ENCODE measurements at places on chromosomes 12 and 14.

- no peak for DNase-seq
These were observed 71.0 kb downstream of the DAD1 start for GRCh38 chr14:22518073-22518472.

DNA sequence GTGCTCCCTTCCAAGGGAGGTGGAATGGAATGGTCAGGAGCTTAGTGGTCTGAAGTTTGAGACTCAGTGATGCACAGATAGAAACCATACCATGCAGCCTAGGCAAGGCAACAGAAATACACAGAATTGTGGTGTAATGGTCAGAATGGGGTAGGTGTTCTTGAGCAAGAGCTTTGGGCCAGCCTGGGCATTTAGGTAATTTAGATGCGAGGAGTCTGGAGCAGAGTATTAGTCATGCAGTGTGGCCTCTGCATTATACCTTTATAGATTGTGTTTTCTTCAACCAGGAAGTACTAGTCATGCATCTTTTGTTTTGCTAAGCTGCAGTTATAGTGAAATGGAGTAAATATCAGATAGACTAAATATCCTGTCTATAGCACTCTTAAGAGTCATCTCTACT lies 118.3 kb downstream of the DAAM1 start:
- no peak for DNase-seq

- DNase-seq = peak; percentile 77
These were observed at the start of gene TMEM30B for GRCh38 chr14:61281186-61281947. TSS of gene TMEM30B (minus strand) at chr14:61281338. CDS start at chr14:61281147, 191 bp downstream.

DNA sequence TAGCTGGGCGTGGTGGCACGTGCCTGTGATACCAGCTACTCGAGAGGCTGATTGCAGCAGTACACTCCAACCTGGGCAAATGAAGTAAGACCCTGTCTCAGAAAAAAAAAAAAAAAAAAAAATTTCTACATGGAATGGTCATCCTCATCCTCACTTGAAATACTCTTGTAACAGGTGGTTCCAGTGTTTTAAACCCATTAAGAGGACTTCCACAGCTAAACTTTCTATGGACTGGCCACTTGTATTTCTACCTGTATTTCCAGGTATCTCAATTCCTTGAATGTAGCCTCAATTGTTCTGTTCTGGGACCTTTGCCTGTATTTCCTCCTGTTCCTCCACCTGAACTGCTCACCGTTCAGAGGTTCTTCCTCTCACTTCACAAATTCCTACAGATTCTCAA lies 11.8 kb upstream of the PHLDA1 start:
- no peak for DNase-seq

DNA sequence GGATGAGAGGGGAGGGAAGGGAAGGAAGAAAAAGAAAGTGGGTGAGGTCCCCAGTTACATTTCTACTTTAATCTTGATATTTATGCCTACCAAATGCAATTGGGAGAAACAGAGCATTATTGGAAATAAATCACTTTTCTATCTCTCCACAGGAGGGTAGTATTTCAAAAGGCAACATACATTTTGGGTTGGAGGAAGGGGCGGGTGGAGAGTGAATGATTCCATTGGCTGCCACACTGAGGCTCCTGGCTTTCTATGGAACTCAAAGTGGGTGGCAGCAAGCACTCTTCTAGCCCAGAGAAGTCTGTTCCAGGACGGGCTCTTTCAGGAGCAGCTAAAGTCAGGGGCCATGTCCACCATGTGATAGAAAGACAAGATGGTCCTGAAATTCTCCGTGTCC lies 441.3 kb downstream of the DAD1 start:
- no peak for DNase-seq

- DNase-seq = no peak
These were observed 3.5 kb upstream of the PTPN6 start for GRCh38 chr12:6947615-6948014.

- DNase-seq = no peak
These were observed 180.6 kb downstream of the AACS start for GRCh38 chr12:125245581-125246557.

DNA sequence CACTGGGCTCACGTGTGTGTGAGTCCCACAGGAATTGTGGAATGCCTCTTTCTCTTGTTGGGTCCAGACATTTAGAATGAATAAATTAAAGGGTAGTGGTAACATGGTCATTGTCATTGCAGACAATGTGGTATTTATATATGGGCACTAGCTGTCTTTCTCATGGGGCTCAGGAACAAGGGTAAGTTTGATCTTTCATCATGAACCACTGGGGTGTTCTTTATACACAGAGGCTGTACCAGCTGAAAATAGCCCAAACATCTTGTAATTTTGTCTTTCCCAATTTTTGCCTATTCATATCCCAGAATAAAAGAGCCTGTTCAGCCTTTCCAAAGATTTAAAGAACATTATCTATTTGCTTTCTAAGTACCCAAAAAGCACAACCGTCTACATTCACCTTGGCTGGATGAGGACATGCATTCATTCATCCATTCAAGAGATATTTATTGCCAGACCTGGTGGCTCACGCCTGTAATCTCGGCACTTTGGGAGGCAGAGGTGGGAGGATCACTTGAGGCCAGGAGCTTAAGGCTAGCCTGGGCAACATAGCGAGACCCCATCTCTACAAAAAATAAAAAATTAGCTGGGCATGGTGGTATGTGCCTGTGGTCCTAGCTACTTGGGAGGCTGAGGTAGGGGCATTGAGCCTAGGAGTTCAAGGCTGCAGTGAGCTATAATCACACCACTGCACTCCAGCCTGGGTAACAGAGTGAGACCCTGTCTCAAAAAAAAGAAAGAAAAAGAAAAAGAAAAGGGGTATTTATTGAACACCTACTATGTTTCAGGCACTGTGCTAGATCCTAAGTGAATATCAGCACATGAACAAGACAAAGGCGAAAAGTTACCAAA lies 4.4 kb upstream of the FOS start:
- no peak for DNase-seq

- DNase-seq = peak; percentile 21
These were observed 47.3 kb upstream of the TMED10 start for GRCh38 chr14:75223664-75224154.

- no peak for DNase-seq
These were observed 112.6 kb downstream of the KCNC2 start for GRCh38 chr12:75097003-75097402.

DNA sequence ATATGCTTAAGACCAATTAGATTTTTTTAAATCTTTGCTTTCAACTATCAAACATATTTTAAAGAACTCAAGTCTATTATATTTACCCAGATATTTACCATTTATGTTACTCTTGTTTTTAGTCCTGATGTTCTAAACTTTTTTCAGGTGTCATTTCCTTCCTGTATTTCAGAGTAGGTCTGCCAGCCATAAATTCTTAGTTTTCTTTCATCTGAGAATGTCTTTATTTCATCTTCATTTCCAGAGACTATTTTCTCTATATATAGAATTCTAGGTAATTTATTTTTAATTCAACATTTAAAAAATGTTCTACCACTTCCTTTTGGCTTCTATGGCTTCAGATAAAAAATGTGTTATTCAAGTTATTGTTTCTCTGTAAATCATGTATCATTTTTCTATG lies 218.2 kb upstream of the AMIGO2 start:
- no peak for DNase-seq

GRCh38 chr12:49863946-49864797 lies 21.3 kb upstream of the BCDIN3D start:
- no peak for DNase-seq

DNA sequence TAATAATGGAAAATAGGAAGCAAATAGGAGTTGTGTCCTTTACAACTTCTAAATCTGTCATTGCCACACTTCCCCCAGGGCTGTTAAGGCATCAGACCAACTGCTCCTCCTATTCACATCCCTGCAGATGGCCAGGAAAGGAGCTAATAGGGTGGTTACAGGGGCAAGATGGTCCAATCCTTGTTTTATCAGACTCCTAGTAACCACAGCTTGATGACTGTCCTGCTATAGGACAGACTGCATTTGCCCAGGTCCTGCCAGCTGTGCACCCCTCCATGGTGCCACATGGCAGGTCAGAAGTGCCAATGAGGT lies 10.9 kb upstream of the KRT2 start:
- no peak for DNase-seq

- no peak for DNase-seq
These were observed 13.9 kb upstream of the EGLN3 start for GRCh38 chr14:33964599-33965317.

- peak; percentile 79 for DNase-seq
These were observed 449 bp upstream of the LTBP2 start for GRCh38 chr14:74612350-74613021.

- no peak for DNase-seq
These were observed 52.9 kb downstream of the SETD3 start for GRCh38 chr14:99427632-99428300.

GRCh38 chr12:42336286-42336685 lies 10.3 kb downstream of the PPHLN1 start:
- DNase-seq = no peak

DNA sequence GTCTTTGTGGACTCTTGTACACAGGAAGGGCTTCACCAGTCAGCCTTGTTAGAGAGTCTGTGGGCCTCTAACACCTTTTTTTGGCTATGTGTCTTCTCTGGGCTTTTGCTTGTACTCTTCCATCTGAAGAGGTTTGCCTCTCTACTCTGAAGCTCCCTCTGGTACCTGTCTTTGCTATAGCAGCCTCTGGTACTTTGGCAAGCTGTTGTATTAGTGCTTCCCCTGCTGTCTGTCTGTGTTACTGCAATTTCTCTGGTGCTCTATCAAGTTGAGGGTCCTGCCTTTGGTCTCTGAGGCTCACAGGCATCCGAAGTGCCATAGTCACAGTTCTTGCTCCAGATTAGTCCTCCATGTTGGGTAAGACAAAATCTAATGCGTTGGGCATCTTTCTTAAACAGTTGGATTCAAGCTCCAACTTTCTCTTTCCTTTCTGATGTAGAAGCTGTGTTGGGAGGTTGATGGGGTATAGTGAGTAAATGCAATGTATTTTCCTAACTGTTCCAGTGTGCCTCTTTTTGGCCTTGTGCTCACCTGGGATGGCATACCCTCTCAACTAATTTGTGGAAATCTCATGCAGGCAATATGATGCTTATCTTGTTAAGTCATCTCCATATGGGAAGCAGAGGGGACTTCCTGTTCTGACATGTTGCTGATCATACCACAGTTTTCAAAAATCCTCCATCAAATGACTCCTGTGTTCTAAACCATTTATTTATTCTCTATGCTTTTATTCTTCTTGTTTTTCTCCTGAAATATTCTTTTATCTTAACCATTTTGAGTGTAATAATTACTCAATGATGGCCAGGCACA lies 88.8 kb downstream of the ATF7IP start:
- peak; percentile 25 for DNase-seq

- DNase-seq = no peak
These were observed 79.8 kb downstream of the PRORP start for GRCh38 chr14:35202195-35202594.

DNA sequence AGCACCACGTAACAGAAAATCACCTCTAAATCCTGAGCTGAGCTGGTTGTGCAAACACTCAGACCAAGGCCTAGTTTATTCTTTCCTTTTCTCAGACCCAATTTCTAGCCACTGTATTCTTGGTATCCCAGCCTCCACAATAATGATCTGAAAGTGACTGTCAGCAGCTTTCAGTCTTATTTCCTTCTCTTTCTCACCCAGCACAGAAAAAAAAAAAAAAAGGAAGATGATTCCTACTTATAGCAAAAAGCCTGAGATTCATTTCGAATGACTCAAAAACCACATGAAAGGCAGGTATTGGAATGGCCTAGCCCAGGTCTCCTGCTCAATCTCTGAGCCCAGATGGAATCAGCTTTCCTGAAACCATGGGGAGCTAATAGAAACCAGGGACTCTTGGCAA lies 298.6 kb upstream of the PPFIA2 start:
- no peak for DNase-seq
